ENCODE measurements at places on chromosomes 1 and 21. TPM values are rescaled to one million over a fixed set of nuclear protein-coding genes. Genes with fewer than 3 reads are reported as not detected.

DNA sequence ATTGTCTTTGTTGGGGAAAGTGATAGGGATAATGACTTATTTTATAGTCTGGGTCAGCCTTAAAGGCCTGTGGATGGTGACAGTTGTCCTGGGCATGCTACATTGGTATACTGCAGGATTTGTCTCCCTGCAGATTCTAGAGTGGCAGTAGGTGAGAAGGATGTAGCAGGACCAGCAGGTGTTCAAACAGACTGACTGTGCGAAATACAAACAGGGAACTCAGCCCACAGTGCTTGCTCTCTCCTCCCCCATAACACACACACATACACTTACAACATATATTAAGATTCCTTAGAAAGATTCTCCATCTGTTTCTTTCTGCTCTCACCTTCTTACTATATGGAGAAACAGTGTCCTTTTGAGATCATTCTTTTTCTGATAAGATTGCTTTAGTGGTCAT is 6.9 kb downstream of the PDE4B start:
- no peak for DNase-seq

DNA sequence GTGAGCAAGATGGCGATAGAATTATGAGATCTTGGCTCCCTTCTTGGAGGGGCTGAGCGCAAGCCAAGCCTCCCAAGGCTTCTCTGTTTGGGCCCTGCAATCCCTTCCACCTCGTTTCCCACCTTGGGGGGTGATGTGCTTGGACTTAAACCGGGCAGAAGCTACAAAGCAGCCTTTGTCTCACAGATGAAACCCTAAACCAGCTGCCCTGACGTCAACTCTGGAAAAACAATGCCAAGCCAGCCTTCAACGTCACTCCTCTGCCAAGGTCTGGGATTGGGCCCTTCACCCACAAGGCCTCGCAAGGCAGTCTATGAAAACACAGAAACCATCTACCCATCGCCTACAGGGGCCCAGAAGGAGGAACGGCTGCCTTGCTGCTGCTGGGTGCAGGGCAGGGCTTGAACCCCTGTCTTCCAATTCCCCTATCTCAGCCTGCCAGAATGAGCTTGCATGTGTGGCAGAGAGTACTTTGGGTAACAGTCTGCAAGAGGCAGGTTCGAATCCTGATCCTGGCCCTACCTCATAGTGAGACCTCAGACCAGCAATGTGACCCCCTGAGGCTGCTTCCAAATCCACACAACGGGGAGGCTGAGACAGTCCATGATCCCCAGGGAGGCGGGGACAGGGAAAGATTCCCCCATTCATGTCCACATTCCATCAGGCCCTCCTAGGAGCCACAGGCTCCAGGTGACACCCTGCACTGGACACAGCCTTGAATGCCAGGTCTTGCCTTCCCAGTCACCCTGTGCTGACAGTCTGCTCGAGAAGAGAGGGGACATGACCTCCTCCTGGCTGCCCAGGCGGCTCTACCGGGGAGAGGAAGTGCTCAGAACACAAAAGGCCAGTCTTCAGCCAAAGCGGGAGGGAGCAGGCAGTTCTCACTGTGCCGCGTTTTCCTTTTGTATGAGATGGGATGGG is 15.0 kb downstream of the IFFO2 start:
- DNase-seq, result peak; percentile 96

The GPBP1L1 gene
- total RNA-seq, result 66.4 TPM

The SLC22A15 gene
- 1.4 TPM for total RNA-seq

DNA sequence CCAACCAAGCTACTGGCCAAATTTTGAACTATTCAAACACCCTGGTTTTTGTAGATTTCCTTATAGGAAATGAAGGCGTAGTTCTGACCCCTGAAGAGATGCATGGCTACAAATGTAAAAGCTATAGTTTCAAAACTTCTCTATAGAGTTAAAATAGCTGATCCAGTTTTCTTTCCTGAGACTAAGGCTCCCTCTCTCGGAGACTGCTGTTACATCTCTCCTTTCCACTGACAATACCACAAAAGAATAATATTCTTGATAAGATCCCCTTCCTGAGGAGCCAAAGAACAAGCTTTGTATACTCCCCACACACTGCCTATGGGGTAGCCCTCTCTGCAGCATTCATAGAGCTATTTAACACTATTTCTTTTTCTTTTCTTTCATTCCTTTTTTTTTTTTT is 6.7 kb upstream of the CFAP126 start:
- peak; percentile 55 for DNase-seq

- no peak for DNase-seq
Observed at GRCh38 chr1:155389826-155390225, 69.1 kb downstream of the RUSC1 start.

- no peak for DNase-seq
Observed at GRCh38 chr21:36489776-36490165, 9.8 kb upstream of the CLDN14 start.

- no peak for DNase-seq
Observed at GRCh38 chr1:20483098-20483832, 2.7 kb downstream of the CAMK2N1 start.

The DNALI1 gene
- not detected for total RNA-seq

The AIRE gene
- not detected for total RNA-seq

DNA sequence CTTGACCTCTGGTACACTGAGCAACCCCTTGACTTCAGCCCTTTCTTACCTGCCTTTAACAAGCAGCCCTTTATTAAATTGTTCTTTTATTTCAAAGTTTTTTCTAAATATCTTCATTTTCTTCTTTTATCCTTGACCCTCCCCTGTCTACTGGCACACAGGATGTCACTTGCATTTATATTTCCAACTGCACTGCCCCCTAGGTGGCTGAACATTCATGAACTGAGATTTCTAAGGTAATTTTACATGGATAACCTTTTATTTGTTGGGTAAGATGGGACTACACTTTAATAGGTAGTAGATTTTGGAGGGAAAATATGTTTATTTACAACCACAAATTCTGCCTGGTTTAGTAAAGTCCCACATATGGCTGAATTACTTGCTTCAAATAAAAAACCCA is 190.0 kb downstream of the ATP6V1G3 start:
- DNase-seq, result no peak
